ENCODE measurements at places on chromosomes 1 and 21. TPM values are rescaled to one million over a fixed set of nuclear protein-coding genes. Genes with fewer than 3 reads are reported as not detected.

The KRTAP11-1 gene
- not detected for total RNA-seq

The SLC16A1 gene
- 213 TPM for total RNA-seq

The BARHL2 gene
- not detected for total RNA-seq

The FAM229A gene
- 0.26 TPM for total RNA-seq

The WNT9A gene
- total RNA-seq: 7.3 TPM

The MFAP2 gene
- 7.9 TPM for total RNA-seq

The ANGPTL3 gene
- total RNA-seq: not detected

The MX1 gene
- total RNA-seq: 2.2 TPM

The PLEKHG5 gene
- 45.2 TPM for total RNA-seq

The AMY1A gene
- under 0.01 TPM for total RNA-seq

The CYP4Z1 gene
- not detected for total RNA-seq

The VSIG8 gene
- not detected for total RNA-seq

The TEKT2 gene
- 0.26 TPM for total RNA-seq

The ADAMTS4 gene
- not detected for total RNA-seq

The CFHR1 gene
- total RNA-seq: not detected

The PCSK9 gene
- 5.8 TPM for total RNA-seq

The F3 gene
- 618 TPM for total RNA-seq

The PHGDH gene
- 207 TPM for total RNA-seq

The C4BPA gene
- not detected for total RNA-seq

The KRTAP19-3 gene
- total RNA-seq: not detected

The DPT gene
- total RNA-seq: not detected

The DIO1 gene
- total RNA-seq: not detected

The KCNE2 gene
- not detected for total RNA-seq

The PM20D1 gene
- total RNA-seq: not detected

The CLCA1 gene
- total RNA-seq: 0.26 TPM

The KRTAP6-3 gene
- total RNA-seq: not detected

The CD34 gene
- not detected for total RNA-seq

The CFHR3 gene
- not detected for total RNA-seq

The PIGM gene
- 2.1 TPM for total RNA-seq

The RSPO1 gene
- total RNA-seq: not detected

The CHI3L1 gene
- 0.79 TPM for total RNA-seq

The MIXL1 gene
- not detected for total RNA-seq

The C1orf122 gene
- 18.8 TPM for total RNA-seq

The COPA gene
- 136 TPM for total RNA-seq

The DCST2 gene
- under 0.01 TPM for total RNA-seq

The HPCAL4 gene
- under 0.01 TPM for total RNA-seq

The DDOST gene
- 346 TPM for total RNA-seq

The ASAP3 gene
- total RNA-seq: 1.8 TPM

The HES3 gene
- total RNA-seq: not detected

The OR10Z1 gene
- not detected for total RNA-seq

The CLCA2 gene
- 15.3 TPM for total RNA-seq

The ACAP3 gene
- total RNA-seq: 34.0 TPM

The TPTE gene
- total RNA-seq: not detected

The BLZF1 gene
- total RNA-seq: 31.1 TPM

All from bronchial epithelial cell (primary cell).